ENCODE measurements at places on chromosomes 7 and 10.

- no peak for DNase-seq
Measured at GRCh38 chr10:59864141-59864962, 42.0 kb downstream of the CCDC6 start.

DNA sequence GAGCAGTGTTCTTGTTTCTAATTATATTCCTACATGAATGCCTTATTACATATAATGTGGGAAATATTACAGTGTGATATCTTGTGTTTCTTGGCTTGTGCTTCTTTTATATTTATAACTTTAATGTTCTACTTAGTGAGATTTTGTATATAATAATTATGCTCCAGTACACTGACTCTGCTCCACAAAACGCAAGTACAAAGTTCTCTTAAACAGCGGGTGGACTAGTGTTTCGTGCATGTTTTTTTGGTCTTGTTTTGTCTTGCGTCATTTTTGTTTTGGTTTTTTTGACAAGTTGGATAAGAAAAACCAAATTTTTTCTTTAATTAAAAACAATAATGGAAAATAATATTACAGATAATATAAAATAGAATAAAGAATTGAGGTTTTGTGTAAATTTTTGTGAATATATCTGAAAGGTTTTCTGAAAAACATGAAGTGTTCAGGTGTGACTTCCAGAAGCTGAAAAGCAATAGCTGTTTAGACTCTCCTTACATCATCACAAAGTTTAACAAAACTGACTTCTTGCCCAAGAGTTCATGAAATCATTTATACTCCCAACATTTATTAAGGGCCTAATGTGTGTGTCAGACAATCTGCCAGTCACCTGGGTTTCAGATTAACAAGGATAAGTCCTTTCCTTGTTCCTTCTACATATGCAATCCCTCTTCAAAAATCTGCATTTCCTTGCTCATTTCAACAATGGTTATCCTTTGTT, 331.8 kb downstream of the LRRTM3 start:
- DNase-seq: no peak

DNA sequence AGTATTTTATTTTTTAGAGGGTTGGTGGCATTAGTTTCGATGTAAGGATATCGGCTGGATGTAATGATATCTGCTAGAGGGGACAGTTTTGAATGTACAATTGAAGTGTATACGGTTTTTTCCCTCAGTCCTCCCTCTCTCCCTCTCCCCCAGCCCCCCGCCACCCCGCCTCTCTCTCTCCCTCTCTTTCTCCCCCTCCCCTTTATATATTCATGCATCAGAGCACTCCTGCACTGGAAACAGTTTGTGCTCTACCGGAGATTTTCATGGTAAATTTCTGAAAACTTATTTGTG, 1.6 kb downstream of the GLCCI1 start:
- peak; percentile 37 for DNase-seq

DNA sequence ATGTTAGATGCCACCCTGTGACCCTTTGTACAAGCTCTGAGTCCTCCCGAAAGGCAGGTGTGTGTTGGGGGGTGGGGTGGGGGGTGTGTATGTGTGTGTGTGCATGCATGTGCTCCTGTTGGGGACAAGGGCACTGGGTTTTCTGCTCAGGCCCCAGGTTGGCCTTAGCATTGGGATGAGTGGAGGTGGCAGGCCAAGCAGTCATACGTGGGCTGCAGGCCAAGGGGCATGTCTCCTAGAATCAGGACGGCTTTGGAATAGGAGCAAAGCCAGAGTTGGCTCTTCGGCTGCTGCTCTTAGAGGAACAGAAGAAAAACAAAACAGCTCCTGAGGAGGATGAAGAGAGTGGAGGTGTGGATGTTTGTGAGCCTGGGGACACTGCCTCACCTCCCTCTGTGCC, 26.0 kb downstream of the HSPA12A start:
- DNase-seq: no peak

GRCh38 chr7:158589653-158590052, 2.0 kb upstream of the PTPRN2 start:
- DNase-seq: no peak

All from right hindlimb (tissue), 1 donor.